GM23248 (cell line): ENCODE measurements at places on chromosomes 12 and 14. TPM values are rescaled to one million over a fixed set of nuclear protein-coding genes. Genes with fewer than 3 reads are reported as not detected.

The GLT8D2 gene
- total RNA-seq: 58.6 and 63.2 TPM in 2 replicates

The APOF gene
- not detected in 2 replicates for total RNA-seq

The ZFYVE1 gene
- 16.4 and 18.3 TPM in 2 replicates for total RNA-seq

The MSI1 gene
- not detected in 2 replicates for total RNA-seq

The KRT80 gene
- 0.38 and 0.65 TPM in 2 replicates for total RNA-seq

The NUP37 gene
- 39.4 and 53.9 TPM in 2 replicates for total RNA-seq

The PLEKHG7 gene
- not detected in 2 replicates for total RNA-seq

The OAS3 gene
- total RNA-seq: 0.22 and 0.38 TPM in 2 replicates

The RSRC2 gene
- 31.1 and 41.5 TPM in 2 replicates for total RNA-seq

The PTCSC3 gene
- total RNA-seq: not detected in 2 replicates

The TMTC1 gene
- 20.5 and 25.3 TPM in 2 replicates for total RNA-seq

The PPP1R36 gene
- total RNA-seq: 1.6 TPM in 1 of 2 replicates, not detected in the other

The SLC7A8 gene
- total RNA-seq: 2.7 and 6.7 TPM in 2 replicates

The BATF gene
- not detected in 2 replicates for total RNA-seq

The DEGS2 gene
- total RNA-seq: 1.4 TPM in 1 of 2 replicates, not detected in the other

The NEMP1 gene
- 6.4 and 7.6 TPM in 2 replicates for total RNA-seq

The KCNH3 gene
- not detected in 2 replicates for total RNA-seq

The KCNA5 gene
- total RNA-seq: not detected in 2 replicates

The PIK3C2G gene
- total RNA-seq: not detected in 2 replicates

The ENDOU gene
- total RNA-seq: 0.22 TPM in 1 of 2 replicates, not detected in the other

The B4GALNT3 gene
- total RNA-seq: 0.11 TPM in 1 of 2 replicates, not detected in the other

The KRT74 gene
- not detected in 2 replicates for total RNA-seq

The ETFBKMT gene
- total RNA-seq: 1.8 and 3.4 TPM in 2 replicates

The KRT7 gene
- total RNA-seq: 5.7 and 11.0 TPM in 2 replicates

The KRT82 gene
- total RNA-seq: not detected in 2 replicates

The GARIN6 gene
- total RNA-seq: not detected in 2 replicates

The RHNO1 gene
- 27.6 and 35.3 TPM in 2 replicates for total RNA-seq

The RILPL1 gene
- total RNA-seq: 16.6 and 29.8 TPM in 2 replicates

The NANOG gene
- total RNA-seq: 0.13 TPM in 1 of 2 replicates, not detected in the other

The SLC39A5 gene
- not detected in 2 replicates for total RNA-seq

The CLEC14A gene
- total RNA-seq: 0.63 TPM in 1 of 2 replicates, not detected in the other

The ABCD4 gene
- total RNA-seq: 22.3 and 24.1 TPM in 2 replicates

The RBP5 gene
- total RNA-seq: not detected in 2 replicates

The FOXG1 gene
- not detected in 2 replicates for total RNA-seq

The TAS2R19 gene
- 2.6 and 3.7 TPM in 2 replicates for total RNA-seq

The PLXNC1 gene
- total RNA-seq: 1.9 and 2.1 TPM in 2 replicates

The P2RX2 gene
- total RNA-seq: not detected in 2 replicates

The DDN gene
- 0.13 TPM in 1 of 2 replicates, not detected in the other for total RNA-seq

The LRP1-AS gene
- total RNA-seq: not detected in 2 replicates

The PPP4R3A gene
- 36.8 and 41.1 TPM in 2 replicates for total RNA-seq

The RAP1B gene
- 275 and 290 TPM in 2 replicates for total RNA-seq

The IRAK3 gene
- 3.7 and 6.6 TPM in 2 replicates for total RNA-seq

The OSGEP gene
- total RNA-seq: 29.0 and 37.8 TPM in 2 replicates
